ENCODE measurements at places on chromosomes 2 and 18.

DNA sequence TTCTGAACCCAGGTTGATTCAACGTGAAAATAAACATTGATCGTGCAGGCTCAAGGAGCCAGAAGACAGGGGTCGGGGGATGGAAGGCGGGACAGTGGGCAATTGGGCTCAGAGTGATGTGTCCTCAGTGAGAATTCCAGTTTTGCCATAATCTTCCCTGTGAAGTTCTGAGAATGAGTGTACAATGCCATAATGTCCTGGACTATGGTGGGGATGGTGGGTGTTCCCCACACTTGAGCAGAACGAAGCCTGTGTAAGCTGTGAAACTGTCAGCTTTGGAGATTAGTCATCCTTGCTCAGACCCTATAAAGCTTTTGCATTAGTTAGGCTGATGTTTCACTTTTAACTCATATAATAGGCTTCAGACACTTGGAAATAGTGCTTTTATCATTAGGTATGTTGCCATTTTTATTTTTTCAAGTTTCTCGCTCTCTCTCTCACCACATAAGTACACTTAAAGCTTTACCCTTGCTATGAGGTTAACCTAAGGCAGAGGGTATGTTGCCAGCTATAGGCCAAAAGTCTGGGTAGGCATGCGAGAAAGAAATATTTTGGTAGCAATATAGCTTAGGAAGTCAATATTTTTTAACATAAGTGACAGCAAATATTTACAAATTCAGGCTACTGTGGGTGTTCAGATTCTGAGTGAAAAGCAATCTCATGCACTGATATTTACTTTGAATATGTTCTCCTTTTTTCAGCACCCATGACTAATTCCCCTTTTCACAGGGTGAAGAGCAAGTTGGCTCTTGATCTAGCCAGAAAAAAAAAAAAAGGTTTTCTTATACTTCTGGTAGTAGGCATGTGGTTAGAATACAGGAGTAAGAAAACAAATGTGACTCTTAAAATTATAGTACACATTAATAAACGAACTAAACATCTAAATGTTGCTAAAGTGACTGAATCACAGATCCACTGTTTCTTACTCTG is 47.2 kb downstream of the CDC42EP3 start:
- DNase-seq = no peak

DNA sequence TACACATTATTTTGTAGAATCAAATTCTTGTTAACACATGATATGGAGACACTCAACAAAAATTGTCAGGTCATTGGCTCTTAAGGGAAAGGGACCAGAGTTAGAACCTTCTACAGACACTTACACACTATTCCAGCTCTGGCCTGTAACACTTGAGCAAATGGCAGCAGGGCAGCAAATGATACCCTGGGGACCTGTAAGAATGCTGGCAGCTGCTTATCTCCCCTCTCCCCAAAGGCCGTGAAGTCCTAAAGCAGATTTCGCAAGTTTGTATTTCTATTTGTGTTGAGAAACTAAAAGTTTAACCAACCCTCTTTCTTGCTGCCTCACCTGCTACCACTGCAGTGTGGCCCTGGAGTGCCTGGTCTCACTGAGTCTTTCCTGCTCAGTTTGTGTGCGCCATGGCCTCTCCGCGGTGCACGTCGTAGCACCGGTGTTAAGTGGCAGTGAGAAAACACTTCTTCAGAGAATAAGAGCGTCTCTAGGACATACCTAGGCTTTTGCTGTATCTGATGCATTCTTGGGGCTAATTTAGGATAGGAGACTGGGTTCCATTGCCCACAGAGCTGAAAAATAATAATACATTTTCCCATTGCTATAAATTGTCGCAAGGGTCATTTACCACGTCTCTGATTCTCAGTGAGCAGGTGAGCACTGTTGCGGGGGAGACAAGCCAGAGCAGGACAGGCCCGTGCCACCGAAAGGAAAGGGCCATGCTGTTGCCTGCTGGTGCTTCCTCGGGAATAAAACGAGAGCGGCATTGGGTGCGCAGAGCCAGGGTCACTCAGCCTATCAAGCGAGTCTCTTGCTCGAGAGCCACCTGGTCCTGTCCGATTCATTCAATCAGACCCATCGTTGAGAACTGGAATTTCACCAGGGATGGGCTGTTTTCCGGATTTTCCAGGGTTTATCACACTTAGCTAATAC is 204.9 kb downstream of the PTGR3 start:
- DNase-seq = no peak

- no peak for DNase-seq
Measured at GRCh38 chr18:24703316-24703715, 242.9 kb downstream of the HRH4 start.

GRCh38 chr2:191839918-191840804 is 6.7 kb downstream of the CAVIN2 start:
- no peak for DNase-seq

- DNase-seq = no peak
Measured at GRCh38 chr2:52383541-52383940, 1351.6 kb upstream of the NRXN1 start.

- DNase-seq = no peak
Measured at GRCh38 chr2:217836901-217837491, 165.8 kb downstream of the TNS1 start.

GRCh38 chr2:217843324-217843723 is 159.5 kb downstream of the TNS1 start:
- DNase-seq = no peak

DNA sequence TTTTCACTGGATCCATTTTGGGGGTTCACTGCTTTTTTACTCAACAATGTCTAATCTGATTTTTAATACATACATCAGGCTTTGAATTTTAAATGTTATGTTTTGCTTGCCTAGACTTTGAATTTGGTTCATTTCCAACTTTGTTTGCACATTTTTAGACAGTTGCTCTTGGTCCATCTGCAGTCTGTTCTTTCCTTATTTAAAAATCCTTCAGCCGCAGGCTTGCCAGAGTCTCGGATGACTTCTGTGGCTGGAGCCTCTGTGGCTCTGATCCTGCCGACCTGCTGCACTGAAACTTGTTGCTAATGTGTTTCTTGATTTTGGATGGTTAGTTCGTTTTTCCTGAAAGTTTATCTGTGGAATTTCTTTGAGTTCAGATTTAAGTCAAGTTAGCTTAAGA is 172.0 kb upstream of the ALKAL2 start:
- DNase-seq = no peak

DNA sequence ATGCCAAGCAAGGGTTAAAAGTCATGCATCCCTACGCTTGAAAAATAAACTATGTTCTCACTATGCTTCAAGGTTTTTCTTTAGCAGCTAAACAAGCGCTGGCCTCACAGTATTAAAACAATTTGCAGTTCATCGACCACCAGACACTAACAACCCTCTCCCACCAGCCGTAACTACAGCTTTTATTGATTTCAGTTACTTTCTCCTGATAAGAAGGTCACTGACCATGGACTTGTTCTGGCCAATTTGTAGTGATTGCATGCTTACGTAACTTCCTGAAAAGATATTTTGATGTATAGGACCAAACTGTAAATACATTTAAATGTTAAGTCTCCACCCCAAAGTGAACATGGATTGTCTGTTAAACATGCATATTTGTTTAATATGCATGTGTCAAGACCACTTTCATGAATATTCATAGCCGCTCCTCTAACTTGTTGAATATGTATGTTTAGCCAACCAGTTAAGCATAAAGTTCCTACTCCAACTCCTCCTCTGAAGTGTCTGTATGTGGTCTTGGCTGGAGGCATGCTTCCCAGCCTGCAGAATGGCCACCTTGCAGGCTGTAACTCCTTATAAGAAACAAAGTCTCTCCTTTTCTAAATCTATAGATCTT is 1.7 kb upstream of the THOC1 start:
- DNase-seq = no peak

- DNase-seq = no peak
Measured at GRCh38 chr2:241530571-241530970, 22.2 kb upstream of the STK25 start.

DNA sequence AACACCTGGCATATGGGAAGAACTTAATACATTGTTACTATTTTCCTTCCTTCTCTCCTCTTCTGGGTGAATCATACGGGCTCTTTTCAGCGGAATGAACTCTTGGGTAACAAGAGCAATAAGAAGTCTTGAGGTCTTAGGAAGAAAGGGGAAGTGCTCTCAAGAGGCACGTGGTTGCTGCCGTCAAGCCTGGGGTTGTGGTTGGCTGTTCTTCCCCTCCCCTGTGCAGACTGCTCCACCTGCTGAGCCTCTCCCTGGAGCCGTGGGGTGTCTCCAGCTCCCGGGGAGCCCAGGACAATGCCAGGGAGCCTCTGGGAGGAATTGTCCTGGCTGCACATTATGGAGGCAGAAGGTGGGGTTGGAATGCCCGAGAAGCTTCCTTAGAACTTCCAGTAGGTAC is 19.4 kb downstream of the TOGARAM2 start:
- no peak for DNase-seq

DNA sequence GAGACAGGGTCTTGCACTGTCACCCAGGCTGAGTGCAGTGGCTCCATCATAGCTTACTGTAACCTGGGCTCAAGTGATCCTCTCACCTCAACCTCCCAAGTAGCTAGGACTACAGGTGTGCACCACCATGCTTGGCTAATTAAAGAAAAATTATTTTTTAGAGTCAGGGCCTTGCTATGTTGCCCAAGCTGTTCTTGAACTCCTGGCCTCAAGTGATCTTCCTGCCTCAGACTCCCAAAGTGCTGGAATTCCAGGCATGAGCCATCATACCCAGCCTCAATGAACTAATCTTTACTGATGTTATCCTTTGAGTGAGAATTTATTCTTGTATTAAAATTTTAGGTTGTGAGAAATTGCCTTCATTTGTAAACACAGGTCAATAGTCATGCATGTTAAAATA is 27.0 kb upstream of the CD28 start:
- DNase-seq = no peak

GRCh38 chr18:59488899-59489298 is 129.8 kb upstream of the LMAN1 start:
- DNase-seq = no peak

- no peak for DNase-seq
Measured at GRCh38 chr2:4340536-4340935, 637.2 kb downstream of the DCDC2C start.

GRCh38 chr2:130795431-130795830 is 40.1 kb downstream of the AMER3 start:
- no peak for DNase-seq

GRCh38 chr18:6607343-6607742 is 122.2 kb upstream of the ARHGAP28 start:
- no peak for DNase-seq

- DNase-seq = no peak
Measured at GRCh38 chr2:140641163-140641562, 1489.7 kb downstream of the LRP1B start.

GRCh38 chr2:18896125-18896764 is 306.9 kb upstream of the NT5C1B start:
- no peak for DNase-seq

GRCh38 chr2:125745514-125745913 is 910.4 kb upstream of the GYPC start:
- DNase-seq = no peak

- DNase-seq = no peak
Measured at GRCh38 chr2:98607741-98608115, 584 bp downstream of the COA5 start.

GRCh38 chr2:23036629-23037028 is 348.4 kb upstream of the KLHL29 start:
- no peak for DNase-seq

DNA sequence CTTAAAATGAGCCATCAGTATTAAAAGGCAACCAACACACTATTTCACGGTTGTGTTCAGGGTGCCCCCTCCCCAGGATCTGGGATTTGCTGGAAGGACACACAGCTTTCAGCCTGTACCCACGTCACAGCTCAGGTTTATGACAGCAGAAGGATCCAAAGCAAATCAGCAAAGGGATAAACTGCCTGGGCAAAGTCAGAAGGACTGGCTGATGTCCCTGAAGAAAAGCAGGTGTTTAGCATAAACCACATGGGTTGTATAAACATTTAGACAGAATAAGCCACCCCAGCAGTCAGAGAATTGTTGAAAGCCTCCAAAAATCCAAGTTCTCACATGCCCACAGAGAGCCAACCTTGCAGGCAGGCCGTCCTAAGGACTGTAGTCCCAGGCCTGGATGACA is 63.9 kb downstream of the CD226 start:
- no peak for DNase-seq

DNA sequence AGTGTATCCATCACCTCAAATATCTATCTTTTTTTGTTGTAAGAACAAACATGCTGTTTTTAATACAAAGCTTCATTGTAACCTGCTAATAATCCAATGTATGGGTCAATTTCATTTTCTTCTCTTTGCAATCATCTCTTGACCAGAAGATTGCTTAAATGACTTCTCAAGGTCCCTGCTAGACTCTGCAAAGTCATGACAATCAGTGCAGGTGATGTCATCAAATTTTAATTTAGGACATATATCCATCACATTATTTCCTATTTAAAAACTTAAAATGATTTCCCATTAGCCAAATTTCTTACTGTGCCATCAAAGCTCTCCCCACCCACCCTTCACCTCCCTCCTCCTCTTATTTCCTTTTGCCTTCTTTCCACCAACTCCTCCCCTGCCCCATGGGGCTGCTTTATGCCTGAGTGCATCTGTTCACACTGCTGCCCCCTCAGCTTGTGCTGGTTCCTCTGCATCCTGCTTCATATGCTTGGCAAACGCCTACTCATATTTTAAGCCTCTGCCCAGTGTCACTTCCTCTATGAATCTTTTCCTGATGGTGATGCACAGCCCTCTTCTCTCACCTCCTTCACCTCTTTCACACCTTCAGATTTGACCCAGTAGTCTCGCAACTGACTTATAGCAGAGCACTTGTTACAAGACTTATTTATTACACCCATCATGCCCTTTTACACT is 20.3 kb downstream of the PLEK start:
- no peak for DNase-seq

DNA sequence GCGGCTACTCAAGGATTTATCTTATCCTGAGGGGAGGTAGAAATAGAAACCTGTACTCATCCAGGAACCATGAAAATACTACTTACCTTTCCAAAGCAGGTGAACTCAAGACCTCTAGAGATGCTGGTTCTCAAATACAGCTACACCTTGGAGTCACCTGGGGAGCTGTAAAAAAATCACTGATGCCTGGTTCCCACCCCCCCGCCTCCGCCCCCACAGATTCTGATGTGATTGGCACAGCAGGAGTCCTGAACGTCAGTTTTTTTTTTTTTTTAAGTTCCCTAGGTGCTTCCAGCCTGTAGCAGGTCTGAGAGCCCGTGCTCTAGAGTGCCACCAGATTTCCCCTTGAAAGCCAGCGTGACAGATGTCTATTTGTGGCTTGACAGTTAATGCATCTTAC is 113.6 kb downstream of the MRO start:
- no peak for DNase-seq

DNA sequence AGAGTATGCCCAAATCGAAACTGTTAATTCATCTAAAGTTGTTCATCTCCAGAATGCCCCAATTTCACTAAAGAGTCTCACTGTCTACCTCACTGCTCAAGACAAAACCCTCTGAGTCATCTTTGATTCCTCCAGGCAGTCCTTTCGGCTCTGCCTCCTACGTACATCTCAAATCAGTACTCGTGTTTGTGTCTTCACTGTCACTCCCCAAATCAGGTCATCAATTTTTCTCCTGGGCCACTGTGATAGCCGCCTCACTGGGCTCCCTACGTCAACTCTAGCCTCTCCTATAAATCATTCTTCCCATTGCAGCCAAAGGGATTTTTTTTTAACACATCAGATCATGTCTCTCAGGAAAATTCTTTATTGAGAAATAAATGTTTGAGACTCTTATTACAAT is 42.1 kb upstream of the TTC39C start:
- no peak for DNase-seq

- no peak for DNase-seq
Measured at GRCh38 chr2:178910005-178910404, 102.8 kb upstream of the TTN start.

GRCh38 chr2:197377670-197378069 is 57.2 kb downstream of the SF3B1 start:
- no peak for DNase-seq

Measured in AG04450 (cell line).